AG20443 (cell line): ENCODE measurements at places on chromosomes 12 and 14.

- DNase-seq, result no peak
Observed at GRCh38 chr12:75239987-75240386, 30.3 kb upstream of the KCNC2 start.

DNA sequence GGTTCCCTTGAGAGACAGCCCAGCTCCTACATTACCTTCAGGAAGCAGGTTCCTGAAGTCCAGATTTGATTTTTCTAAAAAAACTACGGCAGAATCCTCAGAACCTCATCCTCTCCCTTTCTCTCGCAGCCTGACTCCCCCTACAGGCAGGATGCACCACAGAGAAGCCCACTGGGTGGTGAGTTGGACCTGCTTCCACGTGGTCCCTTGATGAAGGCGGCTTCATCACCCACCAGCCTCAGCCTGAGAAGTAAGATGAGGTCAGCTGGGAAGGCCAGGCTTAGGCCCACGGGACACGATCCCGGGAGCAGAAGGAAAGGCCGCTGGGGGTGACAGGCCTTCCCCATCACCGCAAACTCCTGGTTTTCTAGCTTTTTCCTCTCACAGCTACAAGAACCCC lies 83.0 kb downstream of the ACTN1 start:
- no peak for DNase-seq

- peak; percentile 90 for DNase-seq
Observed at GRCh38 chr12:104049903-104050356, at the start of gene GLT8D2. GLT8D2 (minus strand) TSS chr12:104050187; CDS start chr12:104019648, 30,539 bp downstream.

DNA sequence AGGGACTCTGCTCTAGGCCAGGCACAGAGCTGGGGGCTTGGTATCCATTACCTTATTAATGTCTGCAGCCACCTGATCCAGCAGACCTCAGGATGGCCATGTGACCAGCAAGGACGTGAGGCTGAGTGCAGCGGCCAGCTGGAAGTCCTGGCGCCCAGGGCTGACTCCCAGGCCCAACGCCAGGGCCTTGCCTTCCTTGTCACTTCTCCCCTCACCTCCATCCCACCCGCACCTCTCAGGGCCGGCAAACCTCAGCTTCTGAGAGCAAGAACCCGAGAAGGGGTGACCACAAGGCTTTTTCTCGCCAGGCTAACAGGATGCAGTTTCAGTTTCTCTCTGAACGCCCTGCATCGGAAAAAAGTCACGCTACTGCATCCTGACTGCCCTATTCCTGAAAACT lies 15.4 kb downstream of the RAB35 start:
- DNase-seq, result peak; percentile 40

- no peak for DNase-seq
Observed at GRCh38 chr12:12673296-12673695, 22.7 kb downstream of the GPR19 start.
